Activated CD4-positive, alpha-beta T cell treated with anti-CD3 and anti-CD28 coated beads for 24 hours (primary cell): ENCODE measurements at places on chromosomes 12 and 14.

DNA sequence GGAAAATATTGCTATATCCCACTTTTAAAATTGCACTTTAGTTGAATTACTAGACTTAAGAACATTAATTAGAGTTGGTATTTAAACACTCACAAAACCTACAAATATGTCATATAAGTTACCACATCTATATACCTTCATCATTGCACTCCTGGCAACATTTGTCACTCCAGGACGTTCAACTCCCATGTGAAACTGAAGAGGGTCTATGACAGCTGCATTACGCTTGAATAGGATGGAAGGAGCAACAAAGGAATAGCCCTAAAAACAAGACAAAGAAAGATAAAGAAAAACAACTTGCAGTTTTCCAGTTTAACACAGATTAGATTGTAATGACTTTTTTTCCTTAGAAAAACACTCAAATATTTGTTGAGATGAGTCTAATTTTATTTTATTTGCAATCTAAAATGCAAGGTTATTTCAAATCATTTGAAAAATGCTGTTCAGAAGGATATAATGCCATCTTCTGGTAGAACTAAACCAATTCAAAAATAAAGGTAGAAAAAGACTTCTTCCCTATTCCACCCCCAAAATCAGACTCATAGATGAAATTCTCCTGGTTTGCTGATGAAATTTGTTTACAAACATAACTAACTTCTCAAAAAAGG is 84.3 kb upstream of the TTC7B start:
- no peak for DNase-seq

- DNase-seq, result no peak
Observed at GRCh38 chr12:105961821-105962671, 176.7 kb downstream of the NUAK1 start.

DNA sequence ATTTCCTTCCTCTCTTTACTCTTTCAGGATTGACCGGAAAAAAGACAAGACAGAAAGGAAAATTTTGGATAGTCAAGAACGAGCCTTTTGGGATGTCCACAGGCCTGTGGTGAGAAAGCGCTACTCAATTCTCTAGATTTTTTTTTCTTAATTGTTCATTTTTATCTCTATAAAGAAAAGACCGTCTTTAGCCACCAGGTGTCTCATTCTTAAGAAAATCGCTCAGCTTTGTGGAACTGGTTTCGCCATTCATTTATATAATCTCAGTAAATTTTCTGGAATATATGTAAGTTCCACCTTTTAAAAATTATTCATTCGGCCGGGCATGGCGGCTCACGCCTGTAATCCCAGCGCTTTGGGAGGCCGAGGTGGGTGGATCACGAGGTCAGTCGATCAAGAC is 421.1 kb downstream of the DPF3 start:
- DNase-seq, result no peak

DNA sequence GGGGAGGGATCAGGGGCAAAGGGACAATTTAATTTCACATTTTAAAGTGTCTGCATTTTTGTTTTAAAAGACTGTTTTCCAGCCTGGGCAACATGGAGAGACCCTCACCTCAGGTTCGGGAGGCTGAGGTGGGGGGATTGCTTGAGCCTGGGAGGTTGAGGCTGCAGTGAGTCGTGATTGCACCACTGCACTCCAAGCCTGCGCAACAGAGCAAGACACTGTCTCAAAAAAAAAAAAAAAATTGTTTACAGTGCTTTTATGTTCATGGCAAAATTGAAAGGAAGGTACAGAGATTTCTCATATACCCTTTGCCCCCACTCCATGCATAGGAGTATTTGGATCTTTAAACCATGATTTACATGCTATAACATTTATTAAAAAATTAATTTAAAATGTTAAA is 16.4 kb upstream of the HVCN1 start:
- DNase-seq, result no peak

GRCh38 chr12:92703786-92704185 is 997 bp downstream of the PLEKHG7 start:
- no peak for DNase-seq

DNA sequence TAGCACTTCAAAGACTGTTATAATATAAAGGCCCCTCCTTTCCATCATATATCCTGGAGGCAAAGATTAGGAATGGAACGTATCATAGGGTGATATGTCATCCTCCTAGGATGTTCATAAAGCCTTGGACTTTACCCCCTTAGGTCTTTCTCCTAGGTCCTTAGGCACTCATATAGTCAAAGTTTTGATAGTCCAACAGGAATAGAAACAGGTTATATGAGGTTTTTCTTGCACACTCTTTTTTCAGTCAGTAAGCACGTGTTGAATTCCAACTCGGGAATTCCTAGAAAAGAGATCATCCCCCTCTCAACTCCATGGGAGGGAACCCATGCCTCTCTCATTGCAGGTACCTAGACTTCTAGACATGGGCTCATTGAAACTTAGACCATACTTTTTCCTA is 20.1 kb upstream of the MAGOHB start:
- DNase-seq, result no peak

- DNase-seq, result no peak
Observed at GRCh38 chr12:17062267-17063036, 456.5 kb upstream of the LMO3 start.

DNA sequence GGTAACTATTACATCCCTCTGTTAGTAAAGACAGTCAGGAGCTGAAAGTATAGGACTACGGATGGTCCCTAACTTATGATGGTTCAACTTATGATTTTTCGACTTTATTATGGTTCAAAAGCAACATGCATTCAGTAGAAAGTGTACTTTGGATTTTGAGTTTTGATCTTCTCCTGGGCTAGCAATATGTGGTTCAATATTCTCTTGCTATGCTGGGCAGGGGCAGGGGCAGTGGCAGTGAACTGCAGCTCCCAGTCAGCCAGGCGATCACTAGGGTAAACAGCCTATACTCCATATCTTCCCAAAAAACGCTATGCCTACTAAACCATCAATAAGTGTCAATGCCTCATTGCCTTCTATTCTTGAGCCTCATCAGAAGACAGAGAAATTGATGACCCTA is 292.7 kb downstream of the EMP1 start:
- DNase-seq, result no peak

DNA sequence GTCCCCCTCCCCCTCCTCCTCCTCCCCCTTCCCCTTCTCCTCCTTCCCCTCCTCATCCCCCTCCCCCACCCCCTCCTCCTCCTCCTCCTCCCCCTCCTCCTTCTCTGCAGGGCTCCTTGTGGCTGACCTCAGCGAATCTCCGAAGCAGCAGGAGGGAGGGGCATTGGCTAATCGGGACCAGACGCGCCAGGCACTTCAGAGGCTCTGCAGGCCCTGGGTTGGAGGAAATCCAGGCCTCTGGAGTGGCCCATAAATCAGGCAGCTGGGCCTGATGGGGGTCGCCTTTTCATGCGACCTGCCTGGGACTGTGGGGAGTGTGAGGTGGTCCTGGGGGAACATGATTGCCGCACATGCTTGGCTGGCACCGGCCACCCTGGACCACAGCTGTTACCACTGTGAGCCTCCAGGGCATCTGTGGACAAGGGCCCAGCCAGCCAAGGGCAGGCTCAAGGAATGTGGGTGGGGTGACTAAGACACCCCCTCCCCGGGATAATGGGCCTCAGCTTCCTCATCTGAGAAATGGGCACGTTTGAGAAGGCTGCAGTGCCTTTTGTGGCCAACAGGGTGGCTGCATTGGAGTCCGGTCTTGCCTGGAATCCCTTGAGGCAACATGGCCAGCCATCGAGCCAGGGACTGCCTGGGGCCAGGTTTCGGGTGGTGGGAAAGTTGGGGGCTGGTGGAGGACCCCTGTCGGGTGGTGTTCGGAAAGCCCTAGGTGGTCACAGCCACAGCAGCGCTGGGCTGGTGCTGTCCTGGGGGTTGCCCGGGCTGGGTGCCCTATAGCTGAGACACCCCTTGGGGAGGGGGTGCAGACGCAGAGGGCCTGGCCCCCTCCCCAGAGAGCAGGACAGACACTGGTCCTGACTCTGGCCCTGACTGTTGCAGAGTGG is 12.0 kb downstream of the KIF26A start:
- no peak for DNase-seq

DNA sequence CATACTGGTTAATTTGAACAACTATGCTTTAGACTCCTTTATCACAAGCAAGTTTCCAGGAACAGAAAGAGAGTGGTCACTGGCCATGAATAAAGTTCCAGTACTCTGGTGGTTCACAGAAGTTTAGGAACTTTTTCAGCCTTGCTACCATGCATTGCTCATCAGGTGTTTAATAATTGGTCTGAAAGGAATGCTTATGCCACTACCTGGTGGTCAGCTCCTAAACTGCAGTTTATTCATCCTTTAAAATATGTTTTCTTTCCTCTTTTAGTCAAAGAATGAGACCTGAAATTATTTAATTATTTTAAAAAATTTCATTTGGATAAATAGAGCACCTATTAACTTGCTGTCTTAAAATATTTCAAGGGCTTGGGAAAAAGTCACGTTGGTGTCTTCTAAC is 260.1 kb upstream of the OR4E1 start:
- DNase-seq, result no peak

DNA sequence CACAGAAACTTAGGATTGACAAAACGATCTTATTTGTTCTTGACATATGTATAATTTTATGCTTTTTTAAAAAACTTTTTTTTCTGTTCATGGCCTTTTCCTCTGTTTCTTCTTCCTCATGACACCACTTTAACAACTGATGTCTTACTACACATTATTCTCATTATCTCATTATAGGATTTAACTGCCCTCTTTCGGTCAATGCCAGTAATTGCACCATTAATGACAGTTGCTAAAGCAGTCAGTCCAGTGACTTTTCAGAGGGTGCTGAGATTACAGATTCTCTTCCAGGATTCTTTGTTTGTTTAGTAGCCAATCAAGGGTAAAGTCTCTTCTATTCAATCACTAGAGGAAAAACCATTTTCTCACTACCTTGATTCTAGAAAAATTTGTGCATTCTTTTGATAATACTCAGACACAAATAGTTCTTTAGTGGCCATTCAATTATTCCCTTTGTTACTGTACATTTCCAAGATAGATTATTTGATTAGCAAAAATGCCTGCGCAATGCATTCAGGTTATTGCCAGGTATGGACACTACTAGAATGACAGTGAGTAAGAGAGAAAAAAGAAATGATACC is 50.1 kb downstream of the KLRG1 start:
- DNase-seq, result no peak

DNA sequence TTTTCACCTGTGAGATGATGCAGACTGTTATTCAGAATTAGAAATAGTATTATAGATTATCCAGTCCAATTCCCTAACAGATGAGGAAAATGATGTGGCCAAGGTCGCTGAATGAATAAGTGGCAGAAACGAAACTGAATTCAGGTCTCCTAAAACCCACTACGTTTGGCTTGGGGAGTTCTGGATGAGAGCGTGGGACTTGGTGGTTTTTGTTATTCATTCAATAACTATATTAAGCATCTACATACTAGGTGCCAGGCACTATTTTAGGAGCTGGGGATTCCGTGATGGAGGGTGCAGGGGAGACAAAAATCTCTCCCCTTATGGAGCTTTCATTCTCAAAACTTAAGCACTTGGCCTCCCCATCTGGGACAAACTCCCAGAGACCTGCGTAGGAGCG is 813 bp upstream of the CCDC184 start:
- DNase-seq, result no peak

- no peak for DNase-seq
Observed at GRCh38 chr14:104942586-104942985, 17.9 kb downstream of the PLD4 start.

DNA sequence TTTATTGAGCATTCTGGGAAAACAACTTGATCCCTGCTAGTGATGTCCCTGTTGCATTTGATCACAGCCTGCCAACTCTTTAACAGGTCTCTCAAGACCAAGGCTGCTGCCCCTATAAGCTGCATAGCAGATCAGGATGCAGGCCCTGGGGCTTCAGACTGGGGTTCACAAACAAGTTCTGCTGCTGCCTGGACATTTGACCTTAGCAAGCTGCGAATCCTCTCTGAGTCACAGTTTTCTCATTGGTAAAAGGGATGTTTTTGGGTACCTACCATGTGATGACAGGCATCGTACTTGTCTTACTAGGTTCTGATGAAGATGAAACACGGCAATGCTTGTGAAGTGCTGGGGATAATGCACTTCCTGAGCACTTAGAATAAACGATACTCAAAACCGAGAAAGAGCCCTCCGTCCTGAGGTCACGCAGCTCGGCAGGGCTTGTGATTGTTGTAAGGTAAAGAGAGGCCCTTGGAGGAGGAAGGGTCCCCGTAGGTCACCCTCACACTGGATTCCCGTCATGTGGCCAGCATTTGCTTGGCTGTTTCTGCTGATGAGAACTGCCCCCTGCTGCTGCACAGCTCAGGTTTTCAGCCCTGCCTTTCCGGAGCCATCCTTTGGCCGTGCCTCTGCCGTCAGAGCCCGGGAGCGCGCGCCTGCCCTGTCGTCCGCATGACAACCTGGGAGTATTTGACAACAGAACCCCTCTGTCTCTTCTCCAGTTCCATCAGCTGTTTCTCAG is 39.1 kb downstream of the TSPAN9 start:
- DNase-seq, result no peak

GRCh38 chr14:90778571-90779255 is 37.5 kb downstream of the TTC7B start:
- no peak for DNase-seq

DNA sequence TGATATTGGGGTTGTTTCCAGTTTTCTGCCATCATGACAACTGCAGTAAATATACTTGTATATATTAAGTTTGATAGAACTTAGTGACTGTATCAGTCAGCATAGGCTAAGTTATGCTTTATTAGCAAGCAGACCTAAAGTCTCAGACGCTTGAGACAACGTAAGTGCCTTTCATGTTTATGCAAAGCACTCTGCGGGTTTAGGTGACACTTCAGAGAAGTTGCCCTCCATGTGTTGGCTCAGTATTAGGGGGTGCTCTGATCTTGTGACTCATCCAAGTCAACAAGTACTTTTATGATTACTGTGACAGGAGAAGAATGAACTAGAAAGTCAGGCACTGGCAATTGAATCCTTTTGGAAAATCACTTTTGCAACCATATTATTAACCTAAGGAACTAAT is 13.3 kb upstream of the OTOGL start:
- no peak for DNase-seq

DNA sequence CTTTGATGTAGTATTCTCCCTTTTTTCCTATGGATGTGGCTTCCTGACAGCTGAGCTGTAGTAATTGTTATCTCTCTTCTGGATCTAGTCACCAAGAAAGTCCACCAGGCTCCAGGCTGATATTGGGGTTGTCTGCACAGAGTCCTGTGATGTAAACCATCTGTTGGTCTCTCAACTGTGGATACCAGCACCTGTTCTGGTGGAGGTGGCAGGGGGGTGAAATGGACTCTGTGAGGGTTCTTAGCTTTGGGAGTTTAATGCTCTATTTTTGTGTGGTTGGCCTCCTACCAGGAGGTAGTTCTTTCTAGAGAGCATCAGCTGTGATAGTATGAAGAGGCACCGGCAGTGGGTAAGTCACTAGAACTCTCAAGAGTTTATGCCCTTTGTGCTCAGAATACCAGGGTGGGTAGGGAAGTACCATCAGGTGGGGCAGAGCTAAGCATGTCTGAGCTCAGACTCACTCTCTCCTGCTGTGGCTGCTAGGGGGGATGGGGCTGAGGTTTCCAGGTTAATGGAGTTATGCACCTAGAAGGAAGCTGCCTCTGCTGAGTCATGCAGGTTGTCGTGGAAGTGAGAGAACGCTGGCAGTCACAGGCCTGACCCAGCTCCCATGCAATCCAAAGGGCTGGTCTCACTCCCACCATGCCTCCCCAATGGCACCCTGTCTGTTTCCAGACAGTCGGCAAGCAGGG is 3.0 kb upstream of the TAS2R14 start:
- no peak for DNase-seq

- DNase-seq, result no peak
Observed at GRCh38 chr12:91129662-91130362, 18.5 kb upstream of the LUM start.
